ENCODE measurements at places on chromosomes 5 and 9. TPM values are rescaled to one million over a fixed set of nuclear protein-coding genes. Genes with fewer than 3 reads are reported as not detected.

DNA sequence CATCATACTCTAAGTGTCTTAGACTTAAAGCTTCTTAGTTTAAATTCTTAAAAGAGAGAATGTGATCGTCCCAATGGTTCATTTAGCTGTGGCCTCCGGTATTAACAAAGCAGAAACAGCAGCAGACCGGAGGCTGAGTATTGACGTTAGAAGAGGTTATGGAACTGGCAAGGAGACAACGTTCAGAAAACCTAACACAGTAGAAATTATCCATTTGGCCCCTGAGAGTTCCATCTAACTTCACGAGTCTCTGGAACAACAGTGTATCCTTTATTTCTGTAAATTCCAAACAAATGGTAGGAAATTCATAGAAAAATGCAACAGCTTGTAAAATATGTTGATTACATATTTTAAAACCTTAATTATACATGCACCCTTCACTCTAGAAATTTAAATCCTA, 107.3 kb upstream of the PTGER4 start:
- H3K27me3 ChIP-seq, result no peaks in the 10 kb centered on the region
- peaks cover 20% of the 10 kb centered on the region for H3K4me1 ChIP-seq
- H3K4me3 ChIP-seq, result no peak overlapping the region
- H3K36me3 ChIP-seq, result no peaks in the 10 kb centered on the region

DNA sequence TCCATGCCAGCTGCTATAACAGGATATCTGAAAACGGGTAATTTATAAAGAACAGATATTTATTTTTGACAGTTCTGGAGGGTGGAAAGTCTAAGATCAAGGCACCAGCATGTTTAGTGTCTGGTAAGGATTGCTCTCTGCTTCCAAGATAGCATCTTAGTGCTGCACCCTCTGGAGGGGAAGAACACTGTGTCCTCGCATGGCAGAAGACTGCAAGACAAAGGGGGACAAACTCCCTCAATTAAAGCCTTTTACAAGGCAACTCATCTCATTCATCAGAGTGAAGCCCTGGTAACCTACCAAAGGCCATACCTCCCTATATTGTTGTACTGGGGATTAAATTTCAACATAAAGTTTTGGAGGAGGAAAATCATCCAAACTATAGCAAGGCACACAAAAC, 298.9 kb upstream of the EDIL3 start:
- H3K27me3 ChIP-seq, result no peaks in the 10 kb centered on the region
- H3K27ac ChIP-seq, result no peak overlapping the region
- H3K4me3 ChIP-seq, result no peak overlapping the region
- H3K36me3 ChIP-seq, result no peaks in the 10 kb centered on the region
- no peaks in the 10 kb centered on the region for H3K4me1 ChIP-seq
- DNase-seq, result no peak

The SOHLH1 gene
- not detected for total RNA-seq

- H3K27me3 ChIP-seq, result peaks cover 9% of the 10 kb centered on the region
- no peak for DNase-seq
- no peak overlapping the region for H3K27ac ChIP-seq
- no peaks in the 10 kb centered on the region for H3K4me1 ChIP-seq
These were observed 52.4 kb downstream of the FSTL4 start for GRCh38 chr5:133559960-133560359.

DNA sequence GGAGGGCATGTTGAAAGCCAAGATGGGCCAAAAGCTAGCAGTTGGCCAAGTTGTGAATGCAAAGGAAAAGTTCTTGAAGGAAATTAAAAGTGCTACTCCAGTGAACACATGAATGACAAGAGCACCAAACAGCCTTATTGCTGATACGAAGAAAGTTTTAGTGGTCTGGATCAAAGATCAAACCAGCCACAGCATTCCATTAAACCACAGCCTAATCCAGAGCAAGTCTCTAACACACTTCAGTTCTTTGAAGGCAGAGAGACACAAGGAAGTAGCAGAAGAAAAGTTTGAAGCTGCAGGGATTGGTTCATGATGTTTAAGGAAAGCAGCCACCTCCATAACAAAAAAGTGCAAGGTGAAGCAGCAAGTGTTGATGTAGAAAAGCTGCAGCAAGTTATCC, 71.6 kb downstream of the ERCC6L2 start:
- no peaks in the 10 kb centered on the region for H3K27me3 ChIP-seq
- H3K27ac ChIP-seq, result no peak overlapping the region
- no peak for DNase-seq
- no peak overlapping the region for H3K4me3 ChIP-seq
- peaks cover 81% of the 10 kb centered on the region for H3K36me3 ChIP-seq
- H3K4me1 ChIP-seq, result peaks cover 7% of the 10 kb centered on the region

The CCDC171 gene
- total RNA-seq, result 2.7 TPM

DNA sequence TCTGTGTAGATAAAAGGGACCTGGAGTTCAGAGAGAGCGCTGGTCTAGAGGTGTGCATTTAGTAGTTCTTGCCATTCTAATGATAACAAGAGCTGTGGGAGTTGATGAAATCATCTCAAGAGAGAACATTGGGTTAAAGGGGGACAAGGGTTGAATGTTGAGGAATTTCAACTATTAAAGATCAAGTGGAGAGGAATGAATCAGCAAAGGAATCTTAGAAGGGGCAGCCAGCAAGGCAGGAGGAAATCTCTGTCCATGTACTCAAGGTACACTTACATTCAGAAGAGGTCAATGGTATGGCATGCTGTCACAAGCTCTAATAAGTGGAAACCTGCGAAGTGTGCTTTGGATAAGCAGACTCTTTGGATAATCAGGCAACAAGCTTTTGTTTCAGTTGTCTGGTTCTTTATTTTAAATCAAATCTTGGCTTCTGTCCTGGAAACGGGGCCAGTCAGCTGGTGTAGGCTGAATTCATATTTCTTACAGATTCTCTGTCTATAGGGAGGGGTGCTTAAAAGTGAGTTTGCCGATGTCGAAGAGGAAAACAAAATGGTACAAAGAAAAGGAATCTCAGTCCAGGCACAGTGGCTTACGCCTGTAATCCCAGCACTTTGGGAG, 320.5 kb upstream of the CD180 start:
- DNase-seq, result no peak
- peaks cover 41% of the 10 kb centered on the region for H3K4me1 ChIP-seq
- no peaks in the 10 kb centered on the region for H3K36me3 ChIP-seq
- no peaks in the 10 kb centered on the region for H3K27me3 ChIP-seq
- H3K4me3 ChIP-seq, result no peak overlapping the region

- H3K4me3 ChIP-seq, result no peak overlapping the region
- H3K36me3 ChIP-seq, result no peaks in the 10 kb centered on the region
- peak; percentile 17 for DNase-seq
- H3K27ac ChIP-seq, result no peak overlapping the region
- H3K27me3 ChIP-seq, result no peaks in the 10 kb centered on the region
- H3K4me1 ChIP-seq, result no peaks in the 10 kb centered on the region
These were observed 22.4 kb upstream of the TRIM52 start for GRCh38 chr5:181283347-181283746.

The PCDHGC5 gene
- total RNA-seq, result not detected

The LCN9 gene
- total RNA-seq, result not detected

The IL5 gene
- 5.0 TPM for total RNA-seq

GRCh38 chr5:135246923-135247795, 151.9 kb downstream of the MACROH2A1 start:
- H3K4me1 ChIP-seq, result no peaks in the 10 kb centered on the region
- H3K27ac ChIP-seq, result no peak overlapping the region
- H3K4me3 ChIP-seq, result no peak overlapping the region
- DNase-seq, result peak; percentile 31
- peaks cover 4% of the 10 kb centered on the region for H3K27me3 ChIP-seq

DNA sequence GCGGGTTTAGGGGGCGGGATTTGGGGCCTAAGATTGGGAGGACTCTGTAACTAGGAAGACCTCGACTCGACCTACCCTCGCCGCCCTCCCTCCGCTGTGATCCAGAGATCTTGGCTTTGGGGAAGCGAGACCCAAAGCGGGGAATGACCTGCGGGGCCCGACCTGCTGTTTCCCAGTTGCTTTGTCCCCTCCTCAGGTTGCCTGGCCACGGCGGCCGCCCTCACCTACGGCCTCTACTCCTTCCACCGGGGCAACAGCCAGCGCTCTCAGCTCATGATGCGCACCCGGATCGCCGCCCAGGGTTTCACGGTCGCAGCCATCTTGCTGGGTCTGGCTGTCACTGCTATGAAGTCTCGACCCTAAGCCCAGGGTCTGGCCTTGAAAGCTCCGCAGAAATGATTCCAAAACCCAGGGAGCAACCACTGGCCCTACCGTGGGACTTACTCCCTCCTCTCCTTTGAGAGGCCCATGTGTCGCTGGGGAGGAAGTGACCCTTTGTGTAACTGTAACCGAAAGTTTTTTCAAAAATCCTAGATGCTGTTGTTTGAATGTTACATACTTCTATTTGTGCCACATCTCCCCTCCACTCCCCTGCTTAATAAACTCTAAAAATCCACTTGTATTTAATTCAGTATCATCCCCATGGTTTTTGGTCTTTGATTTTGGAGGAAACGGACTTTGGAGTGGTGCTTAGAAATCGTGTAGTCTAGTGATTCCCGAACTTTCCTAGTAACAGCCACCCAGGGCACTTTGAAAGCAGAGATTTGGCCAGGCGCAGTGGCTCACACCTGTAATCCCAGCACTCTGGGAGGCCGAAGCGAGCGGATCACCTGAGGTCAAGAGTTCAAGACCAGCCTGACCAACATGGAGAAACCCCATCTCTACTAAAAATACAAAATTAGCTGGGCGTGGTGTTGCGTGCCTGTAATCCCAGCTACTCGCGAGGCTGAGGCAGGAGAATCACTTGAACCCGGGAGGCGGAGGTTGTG, 878 bp downstream of the HIGD2A start:
- no peak for DNase-seq
- peaks cover 27% of the 10 kb centered on the region for H3K4me1 ChIP-seq
- H3K36me3 ChIP-seq, result peaks cover 39% of the 10 kb centered on the region
- peak overlapping the region; percentile 98 for H3K27ac ChIP-seq
- H3K4me3 ChIP-seq, result peak overlapping the region; percentile 99

DNA sequence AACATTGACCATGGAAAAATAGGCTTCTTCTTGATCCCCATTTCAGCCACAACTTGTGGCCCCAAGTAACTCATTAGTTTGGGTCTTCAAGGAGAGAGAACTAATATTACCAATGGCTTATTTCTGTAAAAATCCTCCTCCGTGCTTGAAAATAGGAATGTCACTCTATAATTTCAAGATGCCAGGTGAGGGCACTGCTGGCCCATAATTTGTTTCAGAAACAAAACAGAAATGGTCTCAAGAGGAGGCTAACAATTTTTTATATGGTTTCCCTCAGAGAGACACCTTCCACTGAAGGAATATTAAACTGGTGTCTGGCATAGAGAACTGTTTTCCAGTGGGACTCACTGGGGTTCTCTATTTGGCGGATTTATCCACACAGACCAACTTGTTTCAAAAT, 437.0 kb upstream of the TRPC7 start:
- no peak overlapping the region for H3K4me3 ChIP-seq
- H3K27ac ChIP-seq, result no peak overlapping the region
- DNase-seq, result no peak
- H3K27me3 ChIP-seq, result no peaks in the 10 kb centered on the region
- H3K36me3 ChIP-seq, result no peaks in the 10 kb centered on the region

DNA sequence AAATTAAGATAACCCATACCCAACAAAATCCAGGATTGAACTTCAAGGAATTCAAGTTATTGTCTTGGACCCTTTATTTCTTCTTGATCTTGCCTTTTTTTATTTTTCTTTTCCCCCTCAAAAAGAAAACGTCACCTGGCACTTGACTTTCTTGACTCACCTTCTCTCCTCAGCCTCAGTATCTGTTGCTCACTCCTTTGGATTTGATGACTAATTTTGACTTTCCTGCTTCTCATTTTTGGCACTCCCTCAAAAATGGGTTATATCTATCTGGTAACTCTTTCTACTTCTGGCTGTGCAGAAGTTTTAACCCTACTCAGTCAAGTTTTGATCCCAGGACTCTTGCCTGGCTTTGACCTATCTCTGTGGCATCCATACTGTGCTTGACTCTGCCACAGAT, 66.6 kb upstream of the SPATA31D4 start:
- no peaks in the 10 kb centered on the region for H3K27me3 ChIP-seq
- DNase-seq, result no peak
- no peaks in the 10 kb centered on the region for H3K4me1 ChIP-seq
- H3K27ac ChIP-seq, result no peak overlapping the region

The PDE8B gene
- total RNA-seq, result not detected

DNA sequence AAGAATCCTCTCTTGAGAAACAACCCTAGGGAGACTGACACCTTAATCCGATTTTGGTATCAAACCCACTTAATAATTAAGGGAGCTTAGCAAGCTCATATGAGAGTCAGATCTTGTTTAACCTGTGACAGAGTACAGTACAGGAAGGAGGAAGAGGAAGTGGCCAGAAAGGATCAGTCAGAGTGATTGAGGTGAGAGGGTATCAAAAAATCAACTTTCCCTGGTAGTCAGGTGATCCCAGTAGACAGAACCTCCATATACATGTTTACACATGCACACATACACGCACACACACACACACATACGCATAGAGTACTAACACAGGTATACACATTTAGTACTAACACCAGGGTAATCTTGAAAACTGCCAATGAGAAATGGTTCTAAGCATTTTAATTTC, 56.8 kb downstream of the GLIS3 start:
- H3K27me3 ChIP-seq, result no peaks in the 10 kb centered on the region
- no peak overlapping the region for H3K4me3 ChIP-seq
- H3K36me3 ChIP-seq, result no peaks in the 10 kb centered on the region
- H3K27ac ChIP-seq, result no peak overlapping the region

- no peaks in the 10 kb centered on the region for H3K27me3 ChIP-seq
These were observed 388.2 kb upstream of the WWC1 start for GRCh38 chr5:167903243-167903642.

DNA sequence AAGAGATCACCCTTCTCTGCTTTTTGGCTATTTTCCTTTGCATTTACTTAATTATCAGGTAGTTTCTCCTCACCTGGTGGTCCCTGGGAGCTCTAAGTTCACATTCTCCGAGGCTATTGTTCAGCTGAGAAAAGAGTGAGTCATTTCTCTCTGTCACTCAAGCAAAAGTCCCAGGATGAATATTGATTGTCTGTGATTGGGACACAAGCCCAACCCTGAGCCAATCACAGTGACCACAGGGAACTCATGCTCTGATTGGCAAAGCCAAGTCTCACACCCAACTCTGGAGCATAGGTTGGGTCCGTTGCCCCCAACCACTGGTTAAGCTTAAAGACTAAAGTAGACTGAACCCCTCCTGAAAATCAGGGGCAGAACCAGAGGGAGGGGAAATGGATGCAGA, 27.8 kb upstream of the FAT2 start:
- H3K27me3 ChIP-seq, result peaks cover 6% of the 10 kb centered on the region
- H3K4me3 ChIP-seq, result no peak overlapping the region

GRCh38 chr9:311841-312240, 97.2 kb downstream of the DOCK8 start:
- no peaks in the 10 kb centered on the region for H3K27me3 ChIP-seq
- no peak overlapping the region for H3K27ac ChIP-seq
- H3K4me3 ChIP-seq, result no peak overlapping the region

The ROPN1L gene
- total RNA-seq, result not detected

GRCh38 chr5:84255315-84255714, 129.4 kb downstream of the EDIL3 start:
- DNase-seq, result no peak
- H3K4me3 ChIP-seq, result no peak overlapping the region
- no peaks in the 10 kb centered on the region for H3K36me3 ChIP-seq
- H3K4me1 ChIP-seq, result no peaks in the 10 kb centered on the region
- no peaks in the 10 kb centered on the region for H3K27me3 ChIP-seq

The POU5F2 gene
- 0.33 TPM for total RNA-seq

GRCh38 chr9:96071076-96071814, 195.8 kb downstream of the ERCC6L2 start:
- H3K27me3 ChIP-seq, result peaks cover 10% of the 10 kb centered on the region
- peak; percentile 34 for DNase-seq
- no peak overlapping the region for H3K27ac ChIP-seq
- no peaks in the 10 kb centered on the region for H3K36me3 ChIP-seq

The TMOD1 gene
- 2.5 TPM for total RNA-seq

All from activated CD4-positive, alpha-beta memory T cell treated with anti-CD3 and anti-CD28 coated beads for 36 hours (primary cell).